ENCODE measurements at places on chromosomes 1 and 21. TPM values are rescaled to one million over a fixed set of nuclear protein-coding genes. Genes with fewer than 3 reads are reported as not detected.

The SDC3 gene
- total RNA-seq = 43.6 TPM

The OR2L5 gene
- not detected for total RNA-seq

The MECR gene
- total RNA-seq = 22.5 TPM

The IL20 gene
- total RNA-seq = 0.25 TPM

The OR2W3 gene
- not detected for total RNA-seq

The TMEM9 gene
- total RNA-seq = 110 TPM

The SMYD3 gene
- 38.5 TPM for total RNA-seq

The WNT3A gene
- total RNA-seq = not detected

The PKP1 gene
- total RNA-seq = not detected

The NTRK1 gene
- total RNA-seq = not detected

The PLA2G2D gene
- total RNA-seq = not detected

The VCAM1 gene
- total RNA-seq = 11.0 TPM

The ZNF593OS gene
- total RNA-seq = 0.24 TPM

The TRIM17 gene
- not detected for total RNA-seq

The ZNF697 gene
- total RNA-seq = 1.7 TPM

The RGS18 gene
- not detected for total RNA-seq

The REN gene
- total RNA-seq = not detected

The TMEM201 gene
- 8.7 TPM for total RNA-seq

The RGL1 gene
- total RNA-seq = 28.2 TPM

The CD53 gene
- not detected for total RNA-seq

The SLC25A34 gene
- total RNA-seq = 0.22 TPM

All from SJSA1 (cell line).